Activated gamma-delta T cell (primary cell): ENCODE measurements at places on chromosomes 4 and X.

DNA sequence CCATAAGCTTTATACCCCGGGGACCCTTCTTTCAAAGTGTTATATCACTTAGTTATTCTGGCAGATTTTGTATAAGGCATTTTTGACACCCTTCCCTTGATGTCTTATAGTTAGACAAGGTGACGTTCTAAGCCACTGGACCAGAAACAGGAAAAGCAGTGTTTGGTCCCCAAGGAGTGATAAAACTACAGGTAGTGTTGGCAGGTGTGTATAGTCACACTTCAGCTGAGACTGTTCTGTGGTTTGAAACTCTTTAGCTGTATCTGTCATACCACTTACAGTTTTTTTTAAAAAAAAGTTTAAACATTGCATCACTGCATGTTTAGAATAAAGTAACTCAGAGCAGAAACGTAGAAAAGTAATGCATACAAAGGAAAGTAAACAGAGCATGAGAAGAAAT, 48.5 kb downstream of the TLL1 start:
- no peak for DNase-seq

GRCh38 chrX:24448762-24449250, 16.3 kb upstream of the PDK3 start:
- no peak for DNase-seq

- DNase-seq, result no peak
Measured at GRCh38 chr4:156962528-156962974, 9.0 kb downstream of the PDGFC start.

- DNase-seq, result no peak
Measured at GRCh38 chr4:101032541-101032940, 314.8 kb downstream of the PPP3CA start.

- no peak for DNase-seq
Measured at GRCh38 chr4:152385551-152385950, 150.3 kb downstream of the FBXW7 start.

DNA sequence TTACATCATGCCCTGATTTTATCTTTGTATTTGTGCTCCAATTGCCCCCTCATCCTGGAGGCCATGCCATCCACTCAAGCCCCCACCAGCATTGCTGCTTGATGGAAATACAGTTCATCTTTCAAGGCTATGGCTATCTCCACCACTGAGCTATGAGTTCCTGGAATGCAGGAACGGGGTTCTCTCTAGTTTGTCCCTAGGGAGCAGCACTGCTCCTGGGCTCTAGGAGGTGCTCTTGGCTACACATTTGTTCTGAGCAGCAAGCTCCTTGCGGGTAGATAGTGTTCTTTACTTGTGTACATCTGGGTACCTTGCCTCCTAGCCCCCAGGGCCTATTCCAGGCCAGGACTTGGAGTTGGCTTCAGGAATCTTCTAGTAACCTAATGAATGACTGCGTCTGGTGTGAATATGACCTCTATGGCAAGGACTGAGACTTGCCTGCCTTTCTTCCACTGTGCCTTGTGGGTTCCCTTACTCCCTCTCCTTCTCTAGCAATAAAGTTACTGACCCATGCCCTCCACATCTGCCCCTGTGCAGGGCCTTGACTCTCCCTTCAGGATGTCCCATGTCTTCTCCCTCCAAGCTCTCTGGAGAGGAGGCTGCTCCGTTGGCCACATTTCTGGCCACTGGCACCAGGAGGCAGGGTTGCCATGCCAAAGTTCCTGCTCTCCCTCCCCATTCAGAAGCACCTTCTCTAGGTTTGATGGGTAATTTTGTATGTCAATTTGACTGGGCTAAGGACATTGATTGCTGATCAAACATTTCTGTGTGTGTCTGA, 7.6 kb downstream of the CITED1 start:
- no peak for DNase-seq

DNA sequence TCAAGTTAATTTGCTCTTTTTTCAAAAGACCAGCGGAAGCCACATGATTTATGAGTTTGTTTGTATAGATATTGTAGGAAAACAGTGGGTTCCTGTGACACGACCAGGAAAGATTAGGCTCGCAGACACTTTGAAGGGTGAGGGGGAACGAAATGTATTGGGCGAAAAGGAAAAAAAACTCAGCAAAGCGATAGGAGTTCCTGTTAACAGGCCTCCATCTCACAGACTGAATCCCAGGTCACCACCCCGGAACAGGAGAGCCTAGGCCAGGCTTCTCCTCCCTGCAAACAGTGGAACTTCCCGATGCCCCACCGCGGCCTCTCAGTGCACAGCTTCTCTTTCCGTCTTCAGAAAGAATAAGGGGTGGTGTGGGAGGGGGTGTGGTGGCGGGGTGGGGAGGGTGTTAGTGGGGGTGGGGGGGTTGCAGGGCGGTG, 181.8 kb upstream of the GPRIN3 start:
- DNase-seq, result no peak

DNA sequence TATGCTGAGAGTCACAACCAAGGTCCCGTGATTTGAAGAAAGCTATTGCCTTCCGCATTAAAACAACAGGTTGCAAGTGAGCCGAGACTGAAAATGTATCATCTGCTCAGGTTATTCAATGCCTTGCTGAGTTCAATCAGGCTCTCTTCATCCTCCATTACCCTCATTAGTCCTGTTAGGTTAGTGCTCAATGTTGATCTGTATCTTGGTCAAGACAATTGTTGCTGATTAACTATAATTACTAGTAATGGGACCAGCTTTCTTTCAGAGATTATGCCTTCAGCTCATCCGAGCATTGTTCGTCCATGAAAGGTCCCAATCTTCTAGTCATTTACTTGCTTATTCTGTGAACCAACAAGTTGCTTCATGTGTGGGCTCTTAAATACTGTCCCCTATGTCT, 534.6 kb upstream of the FAM241A start:
- DNase-seq, result no peak

GRCh38 chrX:11960031-11960430, 178.2 kb upstream of the FRMPD4 start:
- DNase-seq, result no peak

DNA sequence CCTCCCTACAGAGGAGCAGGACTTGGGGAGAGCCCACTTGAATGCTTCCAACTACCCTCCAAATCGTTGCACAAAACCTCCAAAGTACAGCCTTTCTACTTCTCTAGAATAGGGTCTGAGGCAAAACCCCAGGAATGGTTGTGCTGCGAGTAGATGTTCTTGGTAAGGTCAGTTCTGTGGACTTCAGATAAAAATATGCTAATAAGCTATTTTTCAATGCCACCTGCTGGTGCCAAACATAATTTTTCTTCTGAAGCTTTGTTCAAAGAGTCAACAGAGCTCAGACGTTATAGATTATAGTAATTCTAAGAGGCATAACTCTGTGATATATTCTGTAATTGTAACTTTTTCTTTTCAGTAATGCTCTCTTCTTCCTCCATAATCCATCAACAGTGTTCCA, 425.7 kb downstream of the GPAT3 start:
- no peak for DNase-seq
